Effector memory CD4-positive, alpha-beta T cell (primary cell): ENCODE measurements at places on chromosomes 12 and 14.

- DNase-seq, result no peak
These were observed 1.7 kb downstream of the SOS2 start for GRCh38 chr14:50229681-50230080.

DNA sequence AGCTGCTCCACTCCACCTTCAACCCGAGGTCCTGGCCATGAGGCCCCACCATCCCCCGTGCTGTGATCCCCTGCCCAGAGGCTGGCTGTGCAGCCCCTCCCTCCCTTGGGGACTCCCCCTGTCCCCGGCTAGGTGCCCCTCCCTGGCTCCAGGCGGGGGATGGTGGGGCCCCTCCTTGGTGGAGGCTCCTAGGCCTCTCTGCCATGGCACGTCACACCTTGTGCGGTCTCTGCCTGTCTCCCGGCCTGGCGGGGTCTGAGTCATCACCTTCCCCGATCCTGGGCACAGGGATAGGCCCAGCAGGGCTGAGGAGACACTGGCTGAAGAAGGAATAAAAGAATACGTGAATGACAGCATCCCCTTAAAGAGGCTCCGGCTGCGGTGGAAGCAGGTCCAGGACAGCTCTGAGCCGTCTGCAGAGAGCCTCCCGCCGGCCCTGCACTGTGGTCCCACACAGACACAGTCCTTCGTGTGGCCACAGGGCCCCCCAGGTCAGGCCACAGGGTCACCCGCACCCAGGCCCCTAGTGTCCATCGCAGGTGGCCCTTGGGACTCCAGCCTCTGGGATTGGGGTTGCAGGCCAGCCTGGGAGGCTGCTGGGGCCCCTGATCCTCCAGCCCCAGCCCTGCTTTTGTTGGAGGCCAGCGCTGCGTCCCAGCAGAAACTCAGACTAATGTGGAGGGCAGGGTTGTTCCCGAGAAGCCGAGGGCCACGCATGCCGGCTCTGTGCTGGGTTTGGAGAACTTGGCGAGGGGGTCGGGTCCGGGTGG lies 43.6 kb downstream of the KIF26A start:
- DNase-seq, result no peak

DNA sequence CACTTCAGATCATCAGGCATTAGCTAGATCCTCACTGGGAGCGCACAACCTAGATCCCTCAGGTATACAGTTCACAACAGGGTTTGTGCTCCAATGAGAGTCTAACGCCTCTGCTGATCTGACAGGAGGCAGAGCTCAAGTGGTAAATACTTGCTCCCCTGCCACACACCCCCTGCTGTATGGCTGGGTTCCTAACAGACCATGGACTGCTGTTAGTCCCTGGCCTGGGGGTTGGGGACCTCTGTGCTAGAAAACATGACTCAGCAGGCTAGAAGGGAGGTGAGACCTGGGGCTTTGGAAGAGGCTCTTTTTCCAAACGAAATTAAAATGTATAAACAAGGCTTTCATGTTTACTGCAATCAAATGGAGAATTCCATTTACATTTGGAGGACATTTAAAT lies 691.1 kb downstream of the FLRT2 start:
- no peak for DNase-seq

GRCh38 chr14:21024585-21025370 lies at the start of gene NDRG2:
Gene NDRG2 (minus strand): TSS chr14:21025061. CDS start chr14:21023315, 1,746 bp downstream.
- peak; percentile 76 for DNase-seq

DNA sequence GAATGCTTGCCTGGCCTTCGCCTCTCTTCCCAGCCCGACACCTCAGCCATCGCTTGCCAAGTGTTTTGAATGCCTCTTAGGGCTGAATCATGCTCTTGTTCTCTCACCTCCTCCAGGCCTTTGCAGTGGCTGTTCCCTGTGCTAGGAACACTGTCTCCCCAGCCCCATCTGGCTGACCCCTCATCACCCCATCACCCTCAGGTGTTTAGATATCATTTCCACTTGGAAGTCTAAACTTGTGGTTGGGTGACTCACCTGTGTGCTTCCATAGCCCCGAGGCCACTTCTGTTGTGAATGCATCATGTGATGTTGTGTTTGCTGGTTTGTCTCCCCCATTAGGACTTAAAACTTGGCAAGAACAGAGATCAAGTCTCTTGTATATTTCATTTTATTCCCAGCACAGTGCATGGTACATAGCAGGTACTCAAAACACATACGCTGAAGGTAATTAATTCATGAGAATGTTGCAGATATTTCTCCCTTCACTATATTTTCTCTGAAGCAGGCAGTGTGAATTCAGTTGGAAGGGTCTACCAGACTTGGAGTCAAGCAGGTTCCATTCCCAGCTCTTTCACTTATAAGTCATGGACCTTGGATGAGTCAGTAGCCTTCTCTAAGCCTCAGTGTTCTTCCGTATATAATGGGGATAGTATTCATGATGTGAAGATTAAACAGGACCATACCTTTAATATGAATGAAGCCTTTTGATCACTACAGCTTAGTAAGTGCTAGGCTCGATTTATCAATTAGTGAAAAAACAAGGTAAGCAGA lies 67.8 kb downstream of the HRK start:
- DNase-seq, result no peak

- peak; percentile 69 for DNase-seq
These were observed 48.4 kb downstream of the ELK3 start for GRCh38 chr12:96242597-96242996.

- DNase-seq, result no peak
These were observed 2.7 kb downstream of the ART4 start for GRCh38 chr12:14840616-14841015.

- DNase-seq, result no peak
These were observed 48.2 kb downstream of the NELL2 start for GRCh38 chr12:44827832-44828438.

GRCh38 chr12:52221912-52222457 lies 11.1 kb upstream of the KRT7 start:
- peak; percentile 12 for DNase-seq

- DNase-seq, result no peak
These were observed 277.4 kb upstream of the SOX5 start for GRCh38 chr12:24226745-24227350.

DNA sequence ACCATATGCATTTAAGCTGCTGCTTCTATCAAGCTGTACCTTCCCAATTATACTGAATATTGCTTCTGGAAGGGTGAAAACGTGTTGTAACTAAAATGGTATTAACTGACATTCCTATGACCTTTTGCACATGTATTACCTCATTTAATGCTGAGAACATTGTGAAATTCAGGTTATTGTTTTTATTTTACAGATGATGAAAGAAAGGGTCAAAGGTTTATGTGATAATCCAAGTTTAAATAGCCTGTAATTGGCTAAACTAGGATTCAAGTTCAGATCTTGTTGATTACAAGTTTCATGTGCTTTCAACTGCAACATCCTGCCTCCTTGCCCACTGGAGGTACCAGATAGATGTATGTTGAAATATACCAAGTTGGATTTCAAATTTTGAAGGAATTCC lies 433.3 kb upstream of the PRICKLE1 start:
- no peak for DNase-seq

GRCh38 chr14:32727832-32728231 lies 210.8 kb upstream of the NPAS3 start:
- no peak for DNase-seq

GRCh38 chr12:124440841-124441381 lies 126.5 kb downstream of the NCOR2 start:
- no peak for DNase-seq

DNA sequence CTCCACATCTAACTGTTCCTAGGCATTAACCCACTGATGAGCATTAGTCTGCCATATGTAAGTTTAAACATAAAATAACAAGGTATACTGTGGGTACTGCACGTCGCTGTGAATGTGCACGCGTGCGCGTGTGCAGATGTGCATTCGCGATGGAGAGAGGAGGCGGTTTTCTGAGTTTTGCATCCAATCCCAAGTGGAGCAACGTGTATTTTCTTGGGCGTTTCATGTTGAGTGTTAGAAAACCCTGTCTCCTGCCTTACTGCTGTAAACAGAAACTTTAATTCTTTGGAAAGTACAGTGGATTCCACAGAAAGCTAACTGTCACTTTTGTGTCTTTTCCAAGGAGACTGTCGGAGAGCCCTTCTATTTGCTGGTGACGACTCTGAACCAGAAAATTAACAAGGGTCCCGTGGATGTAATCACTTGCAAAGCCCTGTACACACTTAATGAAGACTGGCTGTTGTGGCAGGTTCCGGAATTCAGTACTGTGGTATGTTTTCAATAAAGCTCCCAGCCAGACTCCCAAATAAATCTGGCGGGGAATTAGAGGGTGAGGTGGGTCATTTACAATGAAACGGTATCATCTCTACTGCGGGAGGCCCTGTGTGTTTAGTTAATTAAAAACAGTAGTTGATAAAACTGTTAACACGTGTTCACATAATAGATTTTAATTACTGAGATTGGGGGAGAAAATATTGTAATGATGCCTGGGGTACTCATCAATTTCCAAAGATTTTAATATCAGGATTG lies 116.5 kb downstream of the PLXNC1 start:
- DNase-seq, result no peak

- no peak for DNase-seq
These were observed 399.8 kb downstream of the RAD51B start for GRCh38 chr14:68219407-68219806.

GRCh38 chr14:32762886-32763285 lies 175.8 kb upstream of the NPAS3 start:
- DNase-seq, result no peak

DNA sequence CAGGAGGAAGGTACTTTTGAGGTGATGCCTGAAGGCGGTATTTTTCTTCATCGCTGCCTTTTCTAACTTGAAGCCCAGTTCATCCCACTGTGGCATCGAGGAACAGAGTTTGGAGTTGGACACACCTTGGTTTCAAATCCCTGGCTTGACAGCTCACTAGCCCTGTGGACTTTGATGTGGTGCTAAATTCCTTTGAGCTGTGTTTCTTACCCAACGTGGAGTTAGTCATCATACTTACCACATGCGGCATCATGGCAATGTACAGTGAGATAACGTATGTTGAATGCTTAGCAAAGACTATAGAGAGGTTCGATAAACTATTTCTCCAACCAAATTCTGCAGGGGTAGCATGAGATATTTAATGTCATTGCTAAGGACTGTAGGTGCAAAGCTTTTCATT lies 3.4 kb downstream of the PLEKHG3 start:
- DNase-seq, result no peak
